Activated T-helper 1 cell treated with anti-CD3 and anti-CD28 coated beads, Interleukin-2, amount 50 U/mL, for 16 hours (primary cell): ENCODE measurements at places on chromosomes 5 and 9.

GRCh38 chr5:114191441-114191840 lies 170.4 kb upstream of the KCNN2 start:
- no peak for DNase-seq

- DNase-seq = no peak
Measured at GRCh38 chr5:54296386-54296785, 14.0 kb downstream of the ARL15 start.

- no peak for DNase-seq
Measured at GRCh38 chr5:9265441-9266287, 280.2 kb downstream of the SEMA5A start.

DNA sequence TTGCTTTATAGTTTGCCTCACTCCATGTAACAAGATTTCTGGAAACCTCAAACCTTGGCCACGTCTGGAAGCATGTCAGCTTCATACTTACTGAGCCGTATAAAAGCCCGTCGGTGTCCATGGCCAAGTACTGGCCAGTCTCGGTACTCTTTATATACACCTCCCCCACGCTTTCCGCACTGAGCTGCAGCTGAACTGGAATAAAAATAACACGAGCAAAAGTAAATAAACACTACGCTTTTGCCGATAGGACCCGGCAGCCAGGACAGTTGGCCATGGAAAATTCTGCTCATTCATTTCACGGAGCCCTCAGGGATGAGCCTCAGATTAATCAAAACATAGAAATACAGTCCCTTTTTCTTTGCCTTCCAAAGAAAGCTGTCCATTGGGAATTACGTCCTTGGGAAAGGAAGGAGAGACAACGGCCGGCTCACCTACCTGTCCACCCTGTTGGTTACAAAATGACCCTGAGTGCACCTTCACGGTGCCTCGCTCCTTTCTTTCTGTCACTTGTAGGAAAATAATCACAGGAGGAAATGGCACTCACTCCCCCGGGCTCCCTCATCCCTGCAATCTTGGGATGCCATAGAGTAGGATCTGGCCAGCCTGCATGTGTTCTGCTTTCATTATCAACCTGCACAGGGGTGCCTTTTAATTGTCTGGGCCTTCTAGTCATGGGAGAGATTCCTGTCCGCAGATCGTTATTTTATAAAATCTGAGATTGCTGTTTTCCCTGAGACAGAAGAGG lies 85.1 kb downstream of the FGF1 start:
- DNase-seq = no peak

DNA sequence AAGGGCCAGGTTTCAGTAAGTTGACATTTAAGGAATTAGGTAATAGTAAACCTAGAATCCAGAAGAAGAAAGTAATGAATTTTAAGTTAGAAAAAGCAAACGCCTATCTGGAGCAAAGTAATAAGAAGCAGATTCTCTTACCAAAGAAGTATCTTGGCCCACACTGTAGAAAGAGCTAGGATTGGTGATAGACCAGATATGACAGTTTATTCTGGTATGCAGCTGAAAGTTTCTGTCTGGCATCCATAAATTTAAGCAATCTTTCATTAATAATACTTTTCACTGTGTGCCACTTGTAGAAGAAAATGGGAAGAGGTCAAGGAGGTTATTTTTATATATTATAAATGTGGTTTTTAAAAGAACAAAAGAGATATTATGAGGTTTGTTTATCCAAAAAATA lies 3.0 kb downstream of the RECK start:
- no peak for DNase-seq

- no peak for DNase-seq
Measured at GRCh38 chr9:110121170-110121569, 86.8 kb downstream of the C9orf152 start.

DNA sequence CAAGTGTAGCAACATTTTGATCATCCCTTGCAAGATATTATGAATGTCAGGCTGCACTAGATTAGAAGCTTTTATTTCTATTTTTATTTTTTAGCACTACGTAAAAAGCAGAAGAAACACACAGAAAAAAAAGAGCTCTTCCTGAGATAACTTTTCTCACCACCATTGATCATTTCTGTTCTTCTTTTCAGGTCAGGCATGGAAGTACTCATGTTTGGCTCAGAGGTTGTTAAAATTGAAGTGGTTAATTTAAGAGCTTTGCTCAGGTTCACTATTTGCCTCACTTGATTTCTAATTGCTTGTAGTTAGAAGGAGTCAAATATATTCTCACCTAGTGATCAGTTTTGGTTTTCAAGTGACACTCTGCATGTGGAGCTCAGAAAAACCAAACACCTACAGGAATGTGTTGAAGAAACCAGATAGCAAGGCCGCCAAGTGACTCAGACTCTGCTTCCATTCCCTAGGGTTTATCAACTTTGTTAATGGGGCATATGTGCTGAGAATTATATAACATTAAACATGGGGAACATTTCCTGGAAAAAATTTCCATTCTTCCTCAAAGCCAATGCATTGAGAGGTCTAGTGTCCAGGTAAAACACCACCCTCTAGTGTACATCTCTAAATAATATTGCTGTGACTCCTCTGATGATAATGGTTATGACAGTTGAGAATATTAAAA lies 679.8 kb downstream of the CETN3 start:
- DNase-seq = no peak

DNA sequence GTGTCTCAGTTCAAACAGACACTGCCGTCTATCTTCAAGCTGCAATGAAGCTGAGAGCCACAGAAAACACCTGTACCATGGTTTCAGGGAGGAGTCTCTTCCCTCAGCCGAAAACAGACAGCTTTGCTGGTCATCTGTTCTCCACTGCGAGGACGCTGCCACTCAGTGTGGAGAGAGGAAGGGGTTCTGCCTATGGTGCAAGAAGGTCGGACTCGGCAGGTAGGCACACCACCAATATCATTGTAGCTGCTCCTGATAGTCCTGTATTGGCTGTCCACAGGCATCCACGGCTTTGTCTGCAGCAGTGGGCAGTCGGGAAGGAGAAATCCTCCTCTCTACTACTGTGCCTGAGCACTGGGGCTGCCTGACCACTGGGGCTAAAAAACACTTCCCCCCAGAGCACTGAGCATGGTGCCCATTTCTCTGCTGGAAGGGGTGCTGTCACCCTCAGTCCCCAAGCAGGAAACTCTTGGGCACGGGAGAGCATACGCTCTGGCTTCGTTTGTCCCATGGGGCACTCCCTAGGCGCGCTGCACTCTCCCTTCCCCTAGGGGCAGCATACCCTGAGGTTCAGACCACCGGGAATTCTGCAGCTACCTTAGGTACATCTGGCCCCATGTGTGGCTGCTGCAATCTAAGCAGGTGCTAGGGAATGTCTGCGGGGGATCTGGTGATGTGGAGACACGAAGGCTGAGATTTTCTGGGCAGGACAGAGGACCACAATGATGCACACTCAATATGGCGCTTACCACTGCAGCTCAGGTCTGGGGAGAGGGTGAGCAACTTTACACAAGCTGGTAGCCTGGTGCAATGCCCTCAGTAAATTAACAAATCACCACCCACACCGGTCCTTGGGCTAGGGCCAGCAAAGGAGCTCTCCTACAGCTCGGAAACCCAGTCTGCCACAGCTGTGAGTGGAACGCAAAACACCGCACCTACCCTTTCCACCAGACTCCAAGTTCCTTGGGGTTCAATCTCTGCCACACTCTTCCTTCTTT lies 880.9 kb upstream of the SEMA6A start:
- DNase-seq = no peak

- DNase-seq = no peak
Measured at GRCh38 chr5:149045089-149045460, 17.8 kb downstream of the SH3TC2 start.

- no peak for DNase-seq
Measured at GRCh38 chr5:107955321-107955720, 284.6 kb upstream of the EFNA5 start.

DNA sequence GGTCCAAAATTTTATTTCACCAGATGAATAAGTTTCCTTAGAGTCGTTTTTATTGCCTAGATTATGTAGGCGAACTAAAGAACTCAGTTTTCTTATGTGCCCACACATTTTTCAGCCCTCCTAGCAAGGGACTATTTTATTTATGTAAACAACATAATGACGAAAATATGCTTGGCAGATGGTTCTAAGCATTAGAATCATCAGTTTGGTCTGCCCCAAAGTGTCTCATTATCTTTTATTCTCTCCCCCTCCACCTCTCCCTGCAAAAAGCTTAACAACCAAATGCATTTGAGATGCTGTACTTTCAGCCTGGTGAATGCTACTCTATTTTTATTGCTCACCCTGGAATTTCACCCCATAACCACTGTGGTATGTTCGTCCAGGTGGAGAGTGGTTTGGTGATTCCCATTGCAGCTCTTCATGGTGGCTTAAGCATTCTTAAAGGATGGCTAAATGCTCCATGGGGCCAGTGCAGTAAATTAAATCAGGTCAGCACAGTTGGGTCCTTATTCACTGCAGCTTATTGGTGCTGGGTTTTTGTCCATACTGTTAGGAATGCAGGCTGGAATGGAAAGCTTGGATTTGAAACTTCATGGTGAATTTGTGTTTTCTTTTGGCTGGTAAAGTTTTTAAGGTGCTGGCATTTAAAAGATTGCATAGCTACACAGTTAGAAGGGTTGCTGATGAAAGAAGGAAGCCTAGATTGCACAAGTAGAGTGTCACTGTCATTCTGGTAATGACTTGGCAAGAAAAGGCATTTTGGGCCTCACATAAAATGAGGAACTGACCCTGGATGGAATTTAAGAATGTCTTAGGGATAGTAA lies 39.2 kb downstream of the TLE4 start:
- DNase-seq = no peak

DNA sequence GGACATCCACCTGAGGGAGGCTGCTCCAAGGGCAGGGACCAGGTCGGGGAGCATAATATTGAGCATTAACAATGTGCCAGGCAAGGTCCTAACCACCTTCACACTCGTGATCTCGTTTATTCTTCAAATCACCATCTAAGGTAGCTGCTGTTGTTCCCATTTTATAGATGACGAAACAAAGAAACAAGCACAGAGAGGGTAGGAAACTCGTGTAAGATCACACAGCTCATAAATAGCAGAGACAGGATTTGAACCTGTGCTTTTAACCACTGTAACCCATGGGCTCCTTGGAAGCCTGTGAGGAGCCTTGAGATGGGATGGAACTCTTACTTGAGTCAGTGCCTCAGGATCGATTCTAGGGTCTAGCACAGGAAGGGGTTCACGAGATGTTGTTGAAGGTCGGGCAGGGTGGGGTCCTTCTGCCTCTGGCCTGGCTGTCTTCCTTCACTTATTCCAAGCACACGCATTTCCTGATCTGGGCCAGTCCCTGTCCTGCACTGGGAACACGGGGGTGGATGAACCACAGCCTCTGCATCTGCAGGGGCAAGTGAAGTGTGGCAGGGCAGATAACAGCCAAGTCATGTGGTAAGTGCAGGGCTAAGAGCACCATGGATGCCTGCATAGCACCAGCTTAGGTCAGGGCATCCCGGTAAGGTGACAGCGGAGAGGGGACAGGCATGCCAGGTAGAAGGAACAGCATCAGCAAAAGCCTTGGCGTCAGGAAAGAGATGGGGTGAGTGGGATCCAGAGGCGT lies 188.1 kb downstream of the MELK start:
- no peak for DNase-seq

GRCh38 chr5:88719434-88719833 lies 163.6 kb downstream of the MEF2C start:
- DNase-seq = no peak

DNA sequence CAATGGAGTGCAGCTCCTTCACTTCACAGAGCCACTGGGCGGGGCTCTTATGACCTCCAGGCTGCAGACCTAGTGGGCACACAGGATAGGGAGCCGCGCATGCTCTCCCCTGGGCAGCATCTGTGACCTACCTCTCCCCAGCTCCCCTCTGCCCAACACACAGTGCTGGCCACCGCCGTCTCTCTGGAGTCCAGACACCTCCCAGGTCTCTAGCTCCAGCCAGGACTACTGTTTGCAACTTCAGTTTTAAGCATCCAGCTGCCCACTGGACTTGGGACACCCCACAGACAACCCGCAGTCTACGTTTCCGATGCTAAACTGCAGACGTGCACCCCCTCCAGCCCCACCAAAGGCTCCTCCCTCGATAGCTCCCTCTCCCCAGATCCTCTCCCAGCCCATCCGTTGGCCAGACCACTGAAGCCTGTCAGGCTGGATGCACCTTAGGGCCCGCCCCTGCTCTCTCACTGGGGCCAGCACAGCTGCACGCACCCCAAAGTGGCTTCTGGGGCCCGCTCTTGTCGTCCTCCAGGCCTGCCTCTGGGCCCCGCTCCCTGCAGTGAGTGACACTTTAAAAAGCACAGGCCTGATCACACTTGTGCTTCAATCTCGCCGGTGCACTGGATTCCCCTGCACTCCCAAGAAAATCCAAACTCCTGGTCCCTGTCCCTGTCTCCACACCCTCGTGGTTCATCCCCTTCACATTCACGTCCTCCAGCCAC lies 11.3 kb downstream of the FLT4 start:
- no peak for DNase-seq

DNA sequence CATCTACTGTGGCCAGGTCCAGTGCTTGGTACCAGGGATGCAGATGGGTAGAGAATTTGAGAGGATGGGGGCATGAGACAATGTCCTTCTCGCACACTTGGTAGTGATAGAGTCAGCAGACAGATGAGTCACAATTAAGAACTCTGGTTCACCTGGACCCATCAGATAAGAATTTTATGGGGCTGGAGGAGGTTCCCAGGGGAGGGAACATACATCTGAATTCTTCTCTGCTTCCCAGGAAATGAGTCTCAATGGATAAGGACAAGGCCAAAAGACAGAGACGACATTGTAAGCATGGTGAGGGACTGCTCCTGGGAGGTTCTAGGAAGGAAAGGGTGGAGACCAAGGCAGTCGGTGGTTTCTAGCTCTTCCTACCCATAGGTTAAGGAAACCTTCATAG lies 5.3 kb downstream of the SLC4A9 start:
- no peak for DNase-seq

GRCh38 chr5:31763424-31763823 lies 124.5 kb downstream of the PDZD2 start:
- no peak for DNase-seq

DNA sequence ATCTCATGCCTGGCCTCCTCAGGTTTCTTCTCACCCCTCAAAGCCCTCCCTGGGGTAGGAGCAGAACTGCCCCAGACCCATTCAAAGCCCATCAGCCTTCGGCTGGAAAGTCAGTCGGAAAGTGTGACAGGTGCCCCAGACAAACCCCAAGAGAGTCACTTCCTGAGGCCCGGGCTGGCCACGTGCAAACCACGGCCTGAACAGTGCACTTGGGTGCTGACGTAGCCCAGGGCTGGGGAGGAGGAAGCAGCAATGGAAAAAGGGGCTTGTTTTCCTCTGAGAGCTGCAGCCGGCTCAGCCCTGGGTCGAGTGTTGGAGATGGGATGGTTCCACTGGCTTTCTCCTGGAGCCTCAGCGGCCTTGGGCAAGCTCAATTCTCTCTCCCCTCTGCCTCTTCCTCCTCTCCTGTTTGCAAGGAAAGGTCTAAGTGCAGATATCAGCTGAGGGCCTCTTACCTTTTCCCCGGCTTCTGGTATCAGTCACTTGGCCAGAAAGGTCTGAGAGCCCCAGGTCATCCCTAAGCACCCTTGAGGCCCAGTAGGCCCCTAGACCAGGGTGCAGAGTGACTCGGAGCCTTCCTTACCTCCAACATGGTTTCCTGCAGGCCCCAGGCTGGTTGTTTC lies 5.9 kb upstream of the EGR1 start:
- DNase-seq = peak; percentile 70

- no peak for DNase-seq
Measured at GRCh38 chr5:65790371-65791163, 68.6 kb downstream of the NLN start.
